ENCODE measurements at places on chromosomes 3 and 15. TPM values are rescaled to one million over a fixed set of nuclear protein-coding genes. Genes with fewer than 3 reads are reported as not detected.
A peak's percentile ranks its signal among the peaks of the same experiment; 100 is the strongest.

The ZNF774 gene
- total RNA-seq: 1.9 TPM

The EIF1B gene
- total RNA-seq: 45.3 TPM

The REC114 gene
- not detected for total RNA-seq

- H3K36me3 ChIP-seq: no peaks in the 10 kb centered on the region
- no peak overlapping the region for H3K4me3 ChIP-seq
- no peak for DNase-seq
- H3K4me1 ChIP-seq: no peaks in the 10 kb centered on the region
- H3K27me3 ChIP-seq: peaks cover 7% of the 10 kb centered on the region
Measured at GRCh38 chr15:40428185-40428584, 12.6 kb upstream of the BAHD1 start.

GRCh38 chr3:196260784-196261183 lies 26.7 kb downstream of the PCYT1A start:
- no peak for DNase-seq
- no peak overlapping the region for H3K4me3 ChIP-seq
- no peaks in the 10 kb centered on the region for H3K36me3 ChIP-seq
- H3K4me1 ChIP-seq: peaks cover 7% of the 10 kb centered on the region
- no peak overlapping the region for H3K27ac ChIP-seq
- H3K27me3 ChIP-seq: no peaks in the 10 kb centered on the region

GRCh38 chr3:66394019-66394752 lies 106.6 kb downstream of the LRIG1 start:
- peak overlapping the region; percentile 32 for H3K27ac ChIP-seq
- H3K36me3 ChIP-seq: peaks cover 35% of the 10 kb centered on the region
- H3K4me3 ChIP-seq: no peak overlapping the region
- no peak for DNase-seq

DNA sequence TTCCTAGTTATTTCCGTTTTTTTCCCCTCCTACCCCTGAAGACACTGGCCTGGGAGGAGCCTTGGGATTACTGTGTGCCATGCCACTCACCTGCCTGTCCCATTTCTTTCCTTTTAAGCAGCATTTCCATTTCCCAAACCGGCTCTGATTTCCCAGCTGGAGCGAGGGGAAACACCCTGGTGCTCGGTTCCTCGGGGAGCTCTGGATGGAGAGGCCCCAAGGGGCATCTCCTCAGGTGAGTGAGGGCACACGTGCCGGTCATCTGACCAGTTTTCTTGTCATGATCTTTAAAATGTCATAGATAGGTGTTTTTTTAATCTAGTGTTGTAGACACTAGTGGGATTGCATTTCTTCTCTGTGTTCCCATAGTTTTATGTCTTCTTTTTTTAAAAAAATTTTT lies 2.7 kb downstream of the ZNF662 start:
- H3K27me3 ChIP-seq: no peaks in the 10 kb centered on the region
- H3K36me3 ChIP-seq: no peaks in the 10 kb centered on the region
- no peak for DNase-seq
- no peak overlapping the region for H3K27ac ChIP-seq
- no peak overlapping the region for H3K4me3 ChIP-seq
- H3K4me1 ChIP-seq: no peaks in the 10 kb centered on the region

- H3K4me1 ChIP-seq: no peaks in the 10 kb centered on the region
- H3K4me3 ChIP-seq: no peak overlapping the region
- H3K27ac ChIP-seq: no peak overlapping the region
Measured at GRCh38 chr3:148930752-148931151, 60.6 kb upstream of the GYG1 start.

DNA sequence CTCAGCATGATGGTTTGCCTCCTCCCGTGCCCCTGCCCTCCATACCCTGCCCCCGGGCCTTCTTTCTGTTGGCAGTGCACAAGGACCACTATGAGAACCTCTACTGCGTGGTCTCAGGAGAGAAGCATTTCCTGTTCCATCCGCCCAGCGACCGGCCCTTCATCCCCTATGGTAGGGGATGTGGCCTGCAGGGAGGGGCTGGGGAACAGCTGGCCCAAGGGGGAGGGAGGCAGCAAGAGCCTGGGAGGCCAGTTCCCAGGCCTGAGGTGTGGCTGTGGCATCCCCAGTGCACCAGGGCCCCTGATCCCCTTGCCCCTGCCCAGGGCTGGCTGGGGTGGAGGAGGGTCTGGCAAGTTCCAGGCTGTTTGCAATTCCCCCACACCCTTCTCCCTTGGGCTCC lies 2.6 kb upstream of the PLA2G4B start:
- no peak overlapping the region for H3K27ac ChIP-seq
- H3K36me3 ChIP-seq: no peaks in the 10 kb centered on the region
- no peaks in the 10 kb centered on the region for H3K27me3 ChIP-seq
- no peak overlapping the region for H3K4me3 ChIP-seq

DNA sequence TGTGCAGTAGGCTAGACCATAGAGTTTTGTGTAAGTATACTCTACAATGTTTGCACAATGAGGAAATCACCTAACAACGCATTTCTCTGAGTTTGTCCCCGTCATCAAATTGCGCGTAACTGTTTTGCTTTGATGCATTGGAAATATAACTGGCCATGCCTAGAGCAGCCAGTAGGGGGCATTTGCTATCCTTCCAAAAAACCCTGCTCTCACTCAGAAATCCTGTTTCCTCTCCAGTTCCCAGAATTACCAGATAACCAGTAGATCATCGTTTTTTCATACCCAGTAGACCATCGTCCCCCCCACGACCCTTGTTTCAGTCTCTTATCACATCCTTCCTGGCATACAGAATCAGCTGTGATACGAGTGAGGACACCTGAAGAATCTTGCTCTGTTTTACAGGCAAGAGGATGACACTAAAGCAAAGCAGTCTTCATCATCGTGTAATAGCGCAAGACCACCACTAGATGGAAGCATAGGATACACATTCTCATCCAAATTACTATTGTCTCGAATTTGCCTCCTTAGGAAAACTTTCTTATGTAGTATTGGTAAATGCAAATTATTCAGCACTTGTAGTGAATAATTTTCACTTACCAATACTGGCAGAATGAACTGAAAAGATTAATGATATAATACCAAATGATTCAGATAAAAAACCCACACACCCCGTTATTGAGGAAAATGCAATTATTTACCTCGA lies 4.4 kb upstream of the GABRR3 start:
- peaks cover 11% of the 10 kb centered on the region for H3K4me1 ChIP-seq
- peak; percentile 69 for DNase-seq
- no peak overlapping the region for H3K27ac ChIP-seq
- no peaks in the 10 kb centered on the region for H3K36me3 ChIP-seq
- peak overlapping the region; percentile 55 for H3K4me3 ChIP-seq

GRCh38 chr15:69660114-69660513 lies 207.5 kb downstream of the RPLP1 start:
- no peak for DNase-seq
- no peak overlapping the region for H3K4me3 ChIP-seq
- H3K27ac ChIP-seq: no peak overlapping the region
- H3K27me3 ChIP-seq: no peaks in the 10 kb centered on the region
- no peaks in the 10 kb centered on the region for H3K4me1 ChIP-seq

DNA sequence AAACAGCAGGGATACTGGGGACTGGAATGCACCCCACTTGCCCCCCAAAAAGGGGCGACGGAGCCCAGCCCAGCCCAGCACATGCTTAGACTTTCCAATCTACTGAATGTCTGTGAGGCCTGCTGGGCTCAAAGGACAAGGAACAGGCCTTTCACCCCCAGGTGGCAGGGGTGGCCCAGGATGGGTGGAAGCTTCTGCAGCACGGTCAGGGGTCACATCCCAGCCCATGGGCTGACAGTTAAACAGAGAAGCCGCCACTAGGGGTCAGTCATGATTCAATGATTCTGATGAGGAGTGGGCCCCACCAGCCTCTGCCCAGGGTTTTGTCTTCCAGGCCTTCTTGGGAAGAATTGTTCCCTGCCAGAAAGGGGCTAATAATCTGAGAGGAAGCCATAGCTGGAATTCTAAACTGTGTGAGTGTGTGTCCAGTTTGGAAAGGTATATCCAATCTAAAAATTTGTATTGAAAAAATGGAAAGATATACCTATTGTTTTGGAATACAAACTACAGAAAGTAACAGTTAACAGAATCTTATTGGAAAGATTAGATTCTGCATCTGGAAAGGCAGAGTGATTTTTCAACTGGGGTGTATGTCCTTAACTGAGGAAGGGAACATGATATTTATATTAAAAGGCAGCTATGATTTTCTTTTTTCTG lies 2.2 kb downstream of the CHRNB4 start:
- peaks cover 30% of the 10 kb centered on the region for H3K27me3 ChIP-seq
- no peak overlapping the region for H3K27ac ChIP-seq
- H3K36me3 ChIP-seq: no peaks in the 10 kb centered on the region
- peak; percentile 94 for DNase-seq
- H3K4me3 ChIP-seq: no peak overlapping the region
- peaks cover 6% of the 10 kb centered on the region for H3K4me1 ChIP-seq

DNA sequence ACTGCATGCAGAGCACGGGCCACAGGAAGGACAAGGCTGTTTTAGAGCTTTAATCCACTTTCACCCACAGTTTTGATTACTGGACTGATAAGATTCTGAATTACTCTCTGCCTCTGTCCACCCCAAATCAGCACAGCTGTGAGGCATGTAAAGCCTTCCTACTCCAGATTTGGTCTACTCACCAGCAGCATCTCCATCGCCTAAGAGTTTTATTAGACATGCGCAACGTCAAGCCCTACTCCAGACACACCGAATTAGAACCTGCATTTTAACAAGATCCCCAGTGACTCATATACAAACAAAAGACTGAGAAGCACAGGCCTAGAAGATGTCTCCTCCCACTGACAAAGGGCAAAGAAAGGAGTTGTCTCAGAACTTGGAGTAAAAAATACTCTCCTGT lies 221.2 kb downstream of the TUSC7 start:
- H3K27me3 ChIP-seq: no peaks in the 10 kb centered on the region
- H3K4me1 ChIP-seq: peaks cover 15% of the 10 kb centered on the region
- no peak overlapping the region for H3K4me3 ChIP-seq
- H3K36me3 ChIP-seq: no peaks in the 10 kb centered on the region
- no peak for DNase-seq

- no peak for DNase-seq
- H3K36me3 ChIP-seq: no peaks in the 10 kb centered on the region
- H3K4me3 ChIP-seq: no peak overlapping the region
- H3K4me1 ChIP-seq: peaks cover 3% of the 10 kb centered on the region
- no peaks in the 10 kb centered on the region for H3K27me3 ChIP-seq
Measured at GRCh38 chr15:49323207-49323606, 99.8 kb upstream of the FGF7 start.

DNA sequence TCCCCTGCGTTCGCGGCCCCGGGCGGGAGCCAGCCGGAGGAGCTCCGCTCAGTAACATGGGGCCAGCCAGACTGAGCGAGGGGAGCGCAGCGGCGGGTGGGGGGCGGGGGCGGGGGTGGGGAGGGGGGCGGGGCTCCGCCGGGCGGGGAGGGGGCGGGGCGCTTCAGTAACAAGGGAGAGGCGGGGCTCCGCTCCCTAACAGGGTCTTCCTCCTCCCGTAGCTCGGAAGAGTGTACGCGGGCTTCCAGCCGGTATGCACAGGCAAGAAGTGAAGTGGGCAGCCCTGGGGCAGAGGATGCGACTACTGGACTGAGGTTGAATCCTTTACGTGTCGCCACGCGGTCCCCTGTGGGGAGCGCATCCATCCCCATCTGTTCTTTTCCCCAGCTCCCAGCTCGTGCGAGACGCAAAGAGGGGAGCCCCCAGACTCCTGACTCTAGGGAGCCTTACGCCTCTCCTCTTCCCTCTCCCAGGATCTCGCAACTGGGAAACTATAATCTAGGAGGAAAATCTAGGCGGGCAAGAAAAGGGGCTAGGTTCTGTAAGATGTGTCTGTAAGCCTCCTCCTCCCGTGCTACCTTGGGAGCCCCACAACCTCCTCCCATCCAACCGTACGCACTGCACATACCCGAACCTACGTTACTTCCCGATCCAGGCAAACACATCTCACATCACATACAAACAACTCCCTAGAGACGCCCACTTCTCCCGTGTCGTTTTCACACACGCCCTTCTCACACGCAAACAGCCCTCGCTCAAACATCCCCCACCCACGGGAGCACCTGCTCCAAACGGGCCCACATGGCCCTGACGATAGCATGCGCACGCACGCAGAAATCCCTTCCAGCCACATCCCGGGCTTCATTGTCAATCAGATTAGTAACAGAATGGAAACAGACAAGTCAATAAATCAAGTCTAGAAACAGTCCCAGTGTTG lies at the start of gene SHF:
Gene SHF (minus strand): TSS at position 73 of the 937 bp plus-strand sequence. CDS start 15 bp downstream, at position 58.
- DNase-seq: peak; percentile 95
- H3K27me3 ChIP-seq: peaks cover 32% of the 10 kb centered on the region
- no peak within 1 kb of the TSS for H3K27ac ChIP-seq
- no peaks in the 10 kb centered on the region for H3K36me3 ChIP-seq
- H3K4me1 ChIP-seq: peaks cover 36% of the 10 kb centered on the region
